ENCODE measurements at places on chromosomes 12 and 14.

GRCh38 chr14:23557521-23557920, 1.4 kb downstream of the THTPA start:
- no peak for DNase-seq

GRCh38 chr12:46380022-46380796, 7.6 kb upstream of the SLC38A2 start:
- no peak for DNase-seq

DNA sequence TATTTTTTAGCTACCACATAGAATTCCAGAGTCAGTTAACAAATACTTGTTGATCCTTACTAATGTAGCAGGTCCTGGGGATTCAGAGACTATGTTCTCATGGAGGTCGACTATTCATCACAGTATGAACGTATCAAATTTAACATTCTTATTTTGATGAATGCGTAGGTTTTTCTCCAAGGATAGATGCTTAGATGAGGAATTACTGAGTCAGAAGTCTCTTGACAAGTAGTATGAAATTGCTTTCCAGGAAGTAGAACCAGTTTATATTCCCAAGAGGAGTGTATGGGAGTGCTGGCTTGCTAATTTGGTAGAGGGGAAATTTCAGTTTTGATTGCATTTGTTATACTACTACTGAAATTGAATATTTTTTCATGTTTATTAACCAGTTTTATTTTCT, 42.8 kb upstream of the CRADD start:
- no peak for DNase-seq

DNA sequence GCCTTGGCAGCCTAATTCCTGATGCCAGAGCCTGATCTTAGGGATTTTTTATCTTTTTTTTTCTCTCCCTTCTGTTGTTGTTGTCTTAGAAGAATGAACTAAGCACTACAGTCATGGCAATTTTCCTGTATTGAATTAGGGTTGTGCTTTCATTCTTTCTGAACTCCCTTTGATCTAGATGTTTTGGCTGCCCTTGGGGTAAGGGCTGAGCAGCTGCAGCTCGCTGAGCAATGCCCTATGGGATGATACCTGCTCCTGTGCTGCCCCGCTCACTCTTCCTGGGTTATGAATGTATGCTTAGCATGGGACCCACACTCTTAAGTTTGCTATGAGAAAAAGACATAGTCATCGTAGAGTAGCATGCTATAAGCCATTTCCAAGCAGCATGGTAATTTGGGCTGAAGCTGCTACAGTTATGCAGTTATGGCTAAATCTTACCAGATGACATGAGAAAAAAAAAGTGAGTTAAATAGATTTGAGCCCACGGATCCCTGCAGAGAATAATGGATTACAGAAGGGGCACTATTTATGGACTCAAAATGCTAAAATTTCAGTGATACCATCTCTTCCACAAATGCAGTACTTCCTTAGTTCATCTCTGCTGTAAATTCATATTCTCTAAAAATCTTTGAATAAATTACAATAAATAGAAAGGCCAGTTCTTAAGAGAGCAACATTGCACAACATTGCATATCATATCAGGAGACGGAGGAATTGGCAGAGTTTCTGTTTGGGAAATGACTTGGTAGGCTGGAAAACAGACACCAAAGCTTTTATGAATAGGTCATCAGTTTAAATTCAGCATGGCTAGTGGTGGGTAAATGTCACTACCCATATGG, 79.2 kb upstream of the PTHLH start:
- no peak for DNase-seq

GRCh38 chr12:50927766-50928224, 24.5 kb upstream of the HIGD1C start:
- DNase-seq, result no peak

- no peak for DNase-seq
These were observed 47.7 kb downstream of the ELK3 start for GRCh38 chr12:96241846-96242256.

DNA sequence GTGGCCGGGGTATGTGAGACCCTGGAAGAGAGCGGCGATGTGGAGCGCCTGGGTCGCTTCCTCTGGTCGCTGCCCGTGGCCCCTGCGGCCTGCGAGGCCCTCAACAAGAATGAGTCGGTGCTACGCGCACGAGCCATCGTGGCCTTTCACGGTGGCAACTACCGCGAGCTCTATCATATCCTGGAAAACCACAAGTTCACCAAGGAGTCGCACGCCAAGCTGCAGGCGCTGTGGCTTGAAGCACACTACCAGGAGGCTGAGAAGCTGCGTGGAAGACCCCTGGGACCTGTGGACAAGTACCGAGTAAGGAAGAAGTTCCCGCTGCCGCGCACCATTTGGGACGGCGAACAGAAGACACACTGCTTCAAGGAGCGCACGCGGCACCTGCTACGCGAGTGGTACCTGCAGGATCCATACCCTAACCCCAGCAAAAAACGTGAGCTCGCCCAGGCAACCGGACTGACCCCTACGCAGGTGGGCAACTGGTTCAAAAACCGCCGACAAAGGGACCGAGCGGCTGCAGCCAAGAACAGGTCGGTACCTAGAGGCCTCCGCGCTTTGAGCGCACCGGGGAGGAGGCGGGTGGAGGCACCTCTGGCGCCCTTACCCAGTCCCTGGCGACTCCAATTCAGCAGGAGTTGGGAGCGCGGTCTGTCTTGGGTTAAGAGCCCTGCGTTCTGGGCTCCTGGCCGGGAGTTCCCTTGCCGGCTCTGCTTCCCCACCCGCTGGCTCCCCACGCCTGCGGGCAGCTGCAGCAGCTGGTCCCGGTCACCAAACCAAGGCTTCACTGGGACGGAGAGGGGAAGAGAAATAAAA, 700 bp downstream of the SIX6 start:
- no peak for DNase-seq

DNA sequence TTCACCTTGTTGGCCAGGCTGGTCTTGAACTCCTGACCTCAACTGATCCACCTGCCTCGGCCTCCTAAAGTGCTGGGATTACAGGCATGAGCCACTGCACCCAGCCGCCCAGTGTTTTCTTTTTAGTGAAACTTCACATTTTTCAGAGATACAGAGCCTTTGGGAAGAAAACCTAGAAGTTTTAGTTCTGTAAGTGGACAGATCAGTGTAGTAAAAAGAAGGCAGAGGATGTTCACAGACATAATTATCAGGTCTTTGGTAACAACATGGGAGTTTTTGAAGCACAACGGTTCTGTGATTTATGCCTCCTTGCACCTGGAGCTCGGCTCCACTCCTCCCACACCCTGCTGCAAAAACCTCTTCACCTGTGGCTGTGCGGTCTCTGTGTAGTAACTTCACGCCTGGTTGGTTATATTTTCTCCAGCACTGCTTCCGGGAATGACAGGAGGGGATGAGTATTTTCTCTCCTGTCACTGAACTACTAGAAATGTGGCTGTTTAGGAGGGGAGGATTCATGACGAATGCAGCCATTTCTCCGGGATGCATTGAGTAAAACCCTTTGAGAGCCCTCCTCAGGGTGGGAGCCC, 67.0 kb downstream of the ARF6 start:
- peak; percentile 71 for DNase-seq

- DNase-seq, result no peak
These were observed 428.3 kb downstream of the TMTC2 start for GRCh38 chr12:83114966-83115365.

DNA sequence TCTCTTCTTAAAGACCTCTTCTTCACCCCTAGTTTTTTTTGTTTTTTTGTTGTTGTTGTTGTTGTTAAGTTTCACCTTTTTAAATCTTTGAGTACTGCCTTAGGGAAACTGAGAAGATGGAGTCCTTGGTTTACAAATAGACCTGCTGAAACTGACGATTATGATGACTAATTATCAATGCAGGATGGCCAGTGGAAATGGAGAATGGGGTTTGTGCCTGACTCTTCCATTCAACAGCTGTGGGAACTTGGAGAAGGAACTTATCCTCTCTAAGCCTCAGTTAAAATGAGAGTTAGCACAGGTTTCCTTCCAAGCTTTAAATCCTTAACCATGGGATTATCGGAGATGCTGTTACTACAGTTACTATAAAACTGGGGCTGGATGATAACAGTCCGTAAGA, 66.7 kb upstream of the PNMA1 start:
- DNase-seq, result no peak

DNA sequence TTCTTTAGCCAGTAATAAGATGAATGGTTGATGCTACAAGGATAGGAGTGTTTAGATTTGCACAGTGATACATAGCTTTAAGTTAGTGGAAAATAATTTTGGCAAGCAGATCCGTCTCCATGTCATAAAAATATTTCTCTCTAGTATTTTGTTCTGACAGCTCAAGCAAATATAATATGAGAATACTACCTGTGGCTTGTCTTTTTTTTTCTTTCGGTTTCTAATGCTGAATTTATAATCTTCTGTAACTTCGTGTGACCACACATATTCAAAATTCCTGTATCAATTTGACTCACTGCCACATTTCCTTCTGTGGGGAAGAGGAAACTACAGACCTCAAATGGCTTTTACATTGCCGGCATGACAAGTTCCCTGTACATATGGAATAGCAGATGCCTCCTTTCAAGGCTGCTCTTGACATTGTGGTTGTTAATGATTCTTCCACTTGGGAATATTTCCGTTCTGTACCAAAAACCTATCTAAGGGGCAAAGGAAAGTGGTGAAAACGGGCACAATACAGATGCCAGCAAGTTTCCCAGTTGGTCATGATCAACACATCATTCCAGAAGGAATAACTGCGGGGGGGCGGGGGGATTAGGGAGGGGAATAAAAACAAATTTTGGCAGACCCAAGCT, 103.6 kb upstream of the CCDC91 start:
- no peak for DNase-seq

DNA sequence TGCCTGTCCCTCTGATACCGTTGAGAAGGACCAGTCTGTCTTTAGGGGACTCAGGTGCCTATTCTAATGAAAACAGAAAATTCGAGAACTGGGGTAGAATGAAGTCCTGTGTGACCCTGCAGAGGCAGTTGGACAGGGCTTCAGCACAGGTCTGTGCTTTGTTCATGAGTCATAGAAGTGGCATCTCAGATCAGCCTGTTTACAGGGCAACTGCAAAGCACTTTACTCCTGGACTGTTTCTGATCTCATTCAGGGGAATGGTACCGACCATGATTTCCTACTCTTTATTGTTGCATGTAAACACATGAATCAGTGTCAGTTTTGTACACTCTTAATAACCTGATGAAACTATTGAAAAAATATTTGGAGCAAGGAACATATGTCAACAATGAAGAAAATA, 1517.0 kb downstream of the AACS start:
- no peak for DNase-seq

DNA sequence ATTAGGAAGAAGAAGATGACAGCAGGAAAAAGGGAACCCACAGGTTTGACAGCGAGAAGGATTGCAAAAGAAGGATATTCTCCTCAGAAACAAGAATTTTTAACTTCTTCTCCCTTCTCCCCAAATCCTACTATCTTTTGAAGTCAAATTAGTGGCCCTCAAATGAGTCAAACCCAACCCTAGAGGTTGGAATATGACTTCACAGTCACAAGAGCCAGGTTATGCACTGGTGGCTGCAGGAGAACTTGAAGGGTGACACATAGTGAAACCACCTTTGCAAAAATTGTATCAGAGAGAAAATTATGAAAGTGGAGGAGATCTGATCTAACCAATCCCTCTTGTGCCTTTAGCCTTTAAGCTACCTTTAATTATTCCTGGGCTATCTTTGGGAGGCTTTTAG, 386.2 kb upstream of the CCDC196 start:
- no peak for DNase-seq

DNA sequence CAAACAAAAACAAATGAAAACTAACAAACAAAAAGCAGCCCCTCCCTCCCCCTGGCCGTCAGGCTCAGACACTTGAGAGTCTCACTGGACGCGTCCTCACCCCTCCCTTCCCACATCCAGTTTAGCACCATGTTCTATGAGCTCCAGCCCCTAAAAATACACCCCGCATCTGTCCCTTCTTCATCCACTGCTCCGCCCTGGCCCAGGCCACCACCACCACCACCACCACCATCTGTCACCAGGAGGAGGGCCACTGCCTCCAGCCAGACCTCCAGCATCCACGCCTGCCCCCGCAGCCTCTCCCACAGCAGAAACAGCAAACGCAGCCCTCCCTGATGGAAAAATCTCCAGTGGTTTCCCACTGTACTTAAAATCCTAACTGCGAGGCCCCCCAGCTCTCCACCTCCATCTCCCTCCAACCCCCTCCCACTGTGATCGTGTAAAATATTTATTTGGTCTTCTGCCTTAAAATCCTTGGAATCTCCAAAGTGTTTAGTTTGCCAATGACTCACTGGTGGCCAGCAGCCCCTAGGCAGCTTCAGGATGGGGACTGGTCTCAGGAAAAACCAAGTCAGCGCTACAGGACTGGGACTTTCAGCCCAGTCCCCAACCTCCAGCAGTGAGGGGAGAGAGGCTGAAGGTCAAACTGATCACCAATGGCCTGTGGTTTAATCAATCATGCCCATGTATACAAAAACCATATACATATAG, 95.1 kb downstream of the SCARB1 start:
- DNase-seq, result no peak

DNA sequence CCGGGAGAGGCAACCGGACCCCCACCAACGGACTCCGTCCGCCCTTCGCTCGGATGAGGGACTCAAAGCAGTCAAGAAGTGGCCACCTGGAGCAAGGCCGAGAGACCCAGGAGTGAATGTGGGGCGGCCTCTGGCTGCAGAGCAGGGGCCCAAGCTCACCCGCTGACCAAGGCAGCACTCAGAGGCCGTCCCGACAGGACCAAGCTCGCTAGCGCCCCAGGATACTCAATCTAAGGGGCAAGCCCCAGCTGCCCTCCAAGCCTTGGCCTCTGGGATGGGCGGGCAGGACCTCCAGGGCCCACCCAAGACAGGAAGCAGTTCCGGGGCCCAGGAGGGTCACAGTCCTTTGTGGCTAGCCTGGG, 936 bp downstream of the AKT1 start:
- no peak for DNase-seq

DNA sequence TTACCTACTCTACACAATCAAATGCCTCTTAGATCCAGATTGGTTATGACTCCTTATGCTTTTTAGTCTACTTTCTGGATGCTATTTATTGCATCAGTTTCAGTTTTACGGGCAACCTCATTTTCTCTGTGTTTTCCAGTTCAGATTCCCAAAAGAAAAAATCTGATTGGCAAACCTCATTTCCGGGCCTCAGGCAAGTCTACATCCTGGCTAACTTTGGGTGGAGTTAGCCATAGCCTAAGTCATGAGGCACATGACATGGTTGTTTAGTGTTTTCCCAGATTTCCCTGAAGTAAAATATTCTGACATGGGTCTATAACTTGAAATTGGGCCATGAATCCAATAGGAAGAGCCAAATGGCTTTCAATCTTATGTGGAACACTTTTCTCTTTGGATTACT, 339.7 kb downstream of the NUAK1 start:
- no peak for DNase-seq
